ENCODE measurements at places on chromosomes 5 and 9. TPM values are rescaled to one million over a fixed set of nuclear protein-coding genes. Genes with fewer than 3 reads are reported as not detected.

The REEP2 gene
- 4.4 TPM for total RNA-seq

- DNase-seq: peak; percentile 63
Observed at GRCh38 chr9:72581694-72582093, 60.3 kb downstream of the TMC1 start.

GRCh38 chr9:72539824-72540347 is 18.5 kb downstream of the TMC1 start:
- peak; percentile 18 for DNase-seq

- no peak for DNase-seq
Observed at GRCh38 chr9:34823778-34824177, 113.8 kb upstream of the CCL21 start.

GRCh38 chr9:21265421-21266189 is 25.8 kb upstream of the IFNA14 start:
- no peak for DNase-seq

Data from GM23248 (cell line).